ENCODE measurements at places on chromosomes 1 and 21.

DNA sequence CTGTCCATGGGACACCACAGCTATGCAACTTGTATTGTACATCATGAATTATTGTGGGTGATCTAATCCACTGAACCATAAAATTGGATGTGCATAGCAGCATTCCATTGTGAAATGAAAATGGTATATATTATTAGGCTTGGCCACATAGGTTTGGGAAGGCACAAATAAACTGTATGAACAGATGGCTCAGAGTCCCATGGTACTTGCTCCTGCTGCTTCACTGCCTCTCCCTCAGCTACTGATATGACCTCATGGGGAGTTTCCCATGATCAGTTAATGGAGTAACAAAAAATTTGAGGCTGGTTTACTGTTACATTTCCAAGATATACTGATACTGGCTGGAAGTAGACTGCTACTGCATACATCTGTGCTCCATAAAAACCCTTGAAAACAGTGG is 152.7 kb upstream of the NEGR1 start:
- DNase-seq, result no peak

DNA sequence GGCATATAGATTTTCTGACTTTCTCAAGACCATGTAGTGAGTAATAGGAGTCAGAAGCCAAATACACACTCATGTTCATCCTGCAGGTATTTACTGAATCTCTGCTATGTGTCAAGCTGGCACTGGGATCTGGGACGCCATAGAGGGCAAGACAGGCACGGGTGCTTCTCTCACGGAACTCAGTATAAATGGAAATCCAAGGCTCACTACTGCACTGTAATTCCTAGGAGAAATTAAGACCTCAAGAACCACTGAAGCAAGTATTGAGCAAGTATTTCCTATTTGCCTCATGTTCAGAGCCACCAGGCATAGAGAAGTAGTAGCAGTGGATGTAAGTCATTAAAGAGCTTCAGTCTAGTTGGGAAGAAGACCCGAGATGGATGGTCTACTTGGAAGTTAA is 38.9 kb downstream of the EIF2D start:
- no peak for DNase-seq

- no peak for DNase-seq
Observed at GRCh38 chr1:110430366-110430765, 20.6 kb upstream of the PROK1 start.

DNA sequence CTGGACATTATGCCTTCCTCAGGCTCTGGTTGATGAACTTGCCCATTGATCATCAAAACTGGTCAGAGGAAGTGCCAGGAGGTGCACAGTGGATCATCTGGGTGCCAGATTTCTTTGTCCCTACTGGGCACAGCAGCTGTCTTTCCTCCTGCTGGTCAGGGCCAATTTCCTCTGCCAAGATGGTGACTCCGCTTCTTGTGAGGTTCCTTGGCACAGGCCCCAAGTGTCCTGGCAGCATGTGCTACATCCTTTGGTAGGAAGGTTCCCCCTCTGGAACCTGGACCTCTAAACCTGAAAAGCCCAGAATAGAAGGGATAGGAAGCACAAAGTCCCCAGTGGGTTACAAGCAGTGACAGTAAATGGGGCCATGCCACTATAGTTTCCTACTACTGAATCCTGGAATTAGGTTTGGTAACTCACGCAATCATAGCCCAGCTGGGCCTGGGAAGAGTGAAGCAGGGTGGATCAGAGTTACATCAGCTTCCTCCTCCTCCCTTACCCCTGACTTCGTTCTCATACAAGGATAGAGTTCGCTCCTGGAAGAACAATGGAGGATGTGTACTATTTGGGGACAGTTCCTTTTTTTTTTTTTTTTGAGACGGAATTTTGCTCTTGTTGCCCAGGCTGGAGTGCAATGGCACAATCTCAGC is 147.1 kb downstream of the CNIH3 start:
- DNase-seq, result no peak

- no peak for DNase-seq
Observed at GRCh38 chr21:41247561-41248545, 68.7 kb upstream of the FAM3B start.

- no peak for DNase-seq
Observed at GRCh38 chr1:193308438-193308837, 122.0 kb upstream of the B3GALT2 start.

DNA sequence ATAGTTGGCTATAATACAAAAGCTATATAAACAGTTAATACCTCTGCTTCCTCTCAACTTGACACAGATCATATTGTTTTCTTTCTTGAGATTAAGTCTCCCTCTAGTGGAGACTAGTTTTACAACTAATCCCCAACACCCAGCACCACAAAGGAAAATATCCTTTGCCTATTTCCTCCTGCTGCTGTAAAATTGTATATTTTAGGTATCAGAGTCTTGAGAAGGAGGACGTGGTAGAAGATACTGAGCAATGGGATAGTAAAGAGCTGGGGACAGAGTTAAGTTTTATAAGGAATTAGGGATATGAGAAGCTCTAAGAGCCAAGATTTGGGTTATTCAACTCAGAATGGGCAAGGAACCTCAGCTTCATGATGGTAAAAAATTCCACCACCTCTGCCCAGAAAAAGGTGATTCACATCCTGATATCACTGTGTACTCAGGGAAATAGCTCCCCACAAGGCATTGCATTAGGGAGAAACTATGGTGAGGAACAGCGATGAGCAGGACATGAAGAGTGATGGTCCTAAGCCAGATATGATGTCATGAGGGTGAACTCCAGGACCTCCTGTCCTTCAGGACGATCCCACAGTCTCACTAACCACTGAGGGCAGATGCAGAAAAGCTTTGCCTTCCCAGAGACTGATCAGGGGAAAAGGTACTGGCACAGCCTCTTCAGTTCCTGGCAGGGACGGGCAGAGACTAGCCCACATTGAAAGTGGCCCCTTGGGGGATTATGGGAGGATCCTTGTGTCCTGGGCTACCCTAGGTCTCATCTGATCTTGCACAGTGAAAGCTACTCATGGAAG is 14.7 kb upstream of the CFAP126 start:
- DNase-seq, result no peak

DNA sequence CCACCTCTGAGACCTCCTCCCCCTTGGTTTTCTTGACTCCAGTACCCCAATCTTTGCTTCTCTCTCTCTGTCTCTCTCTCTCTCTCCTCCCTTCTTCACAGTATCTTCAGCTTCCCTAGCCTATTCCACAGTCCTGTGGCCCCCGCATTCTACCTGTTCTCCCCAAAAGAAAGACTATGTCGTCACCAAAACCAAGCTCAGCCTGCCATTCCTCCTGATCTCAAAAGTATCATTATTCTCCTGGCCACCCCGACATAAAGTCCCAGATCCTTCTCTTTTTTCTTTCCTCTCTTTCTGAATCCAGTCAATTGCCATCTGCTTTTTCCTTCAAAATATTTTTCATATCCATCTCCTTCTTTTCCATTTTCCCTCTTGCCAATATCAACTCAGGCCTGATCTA is 23.7 kb upstream of the KHDRBS1 start:
- DNase-seq, result no peak

DNA sequence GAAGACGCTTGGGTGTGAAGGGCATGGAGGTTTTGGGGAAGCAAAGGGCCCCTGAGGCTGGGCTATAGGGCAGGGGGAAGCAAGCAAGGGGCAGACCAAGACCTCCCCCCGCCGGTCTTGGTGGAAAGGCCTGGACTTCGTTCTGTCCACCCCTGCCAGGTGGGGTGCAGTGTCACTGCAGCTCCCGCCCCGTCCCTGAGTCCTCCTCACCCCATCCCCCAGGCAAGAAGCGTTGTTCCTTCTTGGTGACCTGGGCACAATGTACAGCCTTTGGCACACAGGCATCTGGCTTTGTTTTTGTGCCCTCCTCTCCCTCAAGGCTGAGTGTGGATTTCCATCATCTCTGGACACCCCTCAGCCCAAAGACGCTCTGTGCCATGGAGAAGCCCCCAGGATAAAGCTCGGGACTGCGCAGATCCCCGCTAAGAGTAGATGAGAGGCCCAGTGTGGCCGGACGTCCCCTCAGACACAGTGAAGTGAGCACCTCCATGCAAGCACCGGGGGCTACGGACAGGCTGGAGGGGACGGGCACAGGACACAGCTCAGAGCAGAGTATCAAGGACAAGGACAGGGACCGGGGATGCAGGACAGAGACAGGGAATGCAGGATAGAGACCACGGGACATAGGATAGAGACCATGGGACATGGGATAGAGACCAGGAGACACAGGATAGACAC is 89.4 kb upstream of the ACTRT2 start:
- no peak for DNase-seq

DNA sequence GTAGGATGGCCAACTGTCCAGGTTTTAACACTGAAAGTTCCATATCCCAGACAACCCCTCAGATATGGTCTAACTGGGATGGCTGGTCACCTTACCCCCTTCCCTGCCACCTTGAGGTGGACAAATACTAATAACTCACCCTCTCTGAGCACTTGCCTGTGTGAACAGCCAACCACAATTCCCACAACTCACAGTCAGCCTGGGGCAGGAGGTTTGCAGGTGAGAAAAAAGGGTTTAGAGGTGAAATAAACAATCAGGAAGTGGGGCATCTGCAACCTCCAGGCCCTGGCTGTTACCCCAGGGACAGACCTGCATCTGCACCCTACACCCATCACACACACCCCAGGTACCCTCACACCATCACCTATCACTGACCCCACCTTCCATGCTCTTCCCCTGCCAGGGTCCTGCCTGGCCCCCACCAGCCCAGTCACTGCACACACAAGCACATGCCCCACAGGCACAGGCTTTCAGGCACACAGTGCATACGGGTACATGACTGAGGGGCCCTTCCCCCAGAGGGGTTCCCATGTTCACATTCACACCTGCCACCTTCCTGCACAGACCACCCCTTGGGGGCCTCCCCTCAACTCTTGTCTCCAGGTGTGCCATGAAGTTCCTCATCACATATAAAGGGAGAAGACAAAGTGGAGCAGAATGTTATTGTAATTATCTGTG is 679.5 kb downstream of the MATN1 start:
- DNase-seq, result no peak

DNA sequence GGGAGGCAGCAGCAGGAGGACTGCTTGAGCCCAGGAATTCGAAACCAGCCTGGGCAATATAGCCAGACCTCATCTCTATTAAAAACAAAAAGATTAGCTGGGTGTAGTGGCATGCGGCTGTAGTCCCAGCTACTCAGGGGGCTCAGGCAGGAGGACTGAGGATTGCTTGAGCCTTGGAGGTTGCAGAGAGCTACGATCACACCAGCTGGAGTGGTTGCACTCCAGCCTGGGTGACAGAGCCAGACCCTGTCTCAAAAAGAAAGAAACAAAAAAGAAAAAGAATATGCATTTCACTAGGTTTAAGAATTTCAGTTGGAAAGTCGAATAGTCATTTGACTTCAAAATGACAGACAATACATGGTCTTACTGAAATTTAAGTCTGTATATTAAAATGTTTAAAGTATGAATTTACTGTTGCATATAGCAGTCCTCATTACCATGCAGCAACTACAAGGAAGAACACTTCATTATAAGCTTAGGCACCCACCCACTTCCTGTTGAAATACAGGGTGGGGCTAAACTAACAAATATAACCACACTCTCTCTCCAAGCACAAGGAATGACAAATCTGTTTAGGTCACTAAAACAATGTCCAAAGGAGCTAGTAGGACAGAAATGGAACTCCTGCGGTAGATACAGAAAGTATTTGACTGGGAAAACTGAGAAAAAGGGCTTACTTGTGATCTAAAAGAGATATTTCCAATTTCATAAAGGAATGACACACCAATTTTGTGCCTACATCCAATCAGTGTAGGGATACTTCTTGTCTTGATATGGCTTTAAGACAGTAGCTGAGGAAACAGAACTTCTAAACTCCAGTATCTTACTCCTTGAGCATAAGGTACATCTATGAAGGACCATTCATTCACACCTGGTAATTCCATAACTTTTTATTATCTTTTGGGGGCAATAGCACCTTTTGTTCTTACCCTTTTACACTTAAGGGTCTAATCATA is 44.1 kb downstream of the GPR3 start:
- DNase-seq, result no peak

- DNase-seq, result no peak
Observed at GRCh38 chr1:173333581-173333980, 126.5 kb upstream of the TNFSF4 start.

DNA sequence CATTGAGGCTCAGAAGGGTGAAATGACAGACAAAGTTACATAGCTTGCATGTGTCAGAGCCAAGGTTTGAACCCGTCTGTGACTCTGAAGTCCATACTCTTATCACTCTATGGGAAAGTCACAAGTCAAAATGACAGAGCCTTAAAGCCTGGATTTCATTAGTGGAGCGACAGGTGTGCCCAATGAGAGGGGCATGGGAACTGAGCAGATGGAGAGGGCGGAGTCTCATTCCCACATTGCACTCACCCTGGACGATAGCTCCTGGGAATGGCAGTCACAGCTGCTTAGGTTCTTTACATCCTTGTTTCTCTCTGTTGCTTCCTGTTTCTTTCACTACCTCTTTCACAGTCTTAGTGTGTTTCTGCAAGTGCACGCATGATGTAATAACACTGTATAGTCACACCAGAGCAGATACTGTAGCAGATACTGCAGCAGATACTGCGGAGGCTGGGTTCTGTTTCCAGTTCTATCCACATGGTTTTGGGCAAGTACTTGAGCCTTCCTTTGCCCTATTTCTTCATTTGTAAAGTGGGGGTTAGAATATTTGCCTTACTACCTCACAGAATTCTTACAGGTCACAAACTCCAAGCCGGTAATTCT is 127.2 kb downstream of the ZSCAN20 start:
- no peak for DNase-seq

DNA sequence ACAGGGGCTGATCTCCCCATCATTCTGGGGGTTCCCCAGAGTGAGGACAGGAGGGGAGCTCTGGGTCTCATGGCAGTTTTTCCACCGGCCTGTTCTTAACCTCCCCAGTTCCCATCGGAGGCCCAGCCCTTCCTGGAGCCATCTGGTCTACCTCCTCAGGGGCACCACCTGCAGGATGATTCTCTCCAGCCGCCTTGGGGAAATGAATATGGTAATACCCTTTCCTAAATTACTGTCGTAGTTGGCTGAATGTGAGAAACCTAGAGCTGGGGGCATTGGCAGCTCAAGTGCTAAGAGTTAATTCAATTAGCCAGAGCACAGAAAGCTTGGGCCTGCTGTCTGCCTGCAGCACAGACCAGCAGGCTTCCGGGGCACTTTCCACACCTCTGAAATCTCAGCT is 64.9 kb downstream of the TAS1R2 start:
- no peak for DNase-seq

- no peak for DNase-seq
Observed at GRCh38 chr1:94646786-94647555, 105.4 kb upstream of the F3 start.
